ENCODE measurements at places on chromosomes 2 and 18.

DNA sequence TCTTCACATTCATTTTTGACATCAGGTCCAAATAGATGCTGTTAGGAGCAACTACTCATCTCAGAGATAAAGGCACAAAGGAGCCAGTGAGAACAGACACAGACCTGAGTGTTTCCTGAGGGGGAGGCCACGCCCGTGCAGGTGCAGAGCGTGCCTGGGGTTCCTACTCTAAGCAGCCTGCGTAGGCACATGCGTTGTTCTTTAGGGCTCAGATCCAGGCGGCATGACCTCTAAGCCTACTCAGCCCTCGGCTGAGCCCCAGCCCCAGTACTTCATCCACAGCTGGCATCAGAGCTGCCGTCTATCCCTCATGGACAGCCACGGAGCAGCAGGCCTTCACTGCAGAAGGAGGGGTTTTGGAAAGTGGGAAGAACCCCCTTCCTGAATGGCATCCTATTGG is 54.9 kb upstream of the PXDN start:
- DNase-seq, result no peak

GRCh38 chr2:9244985-9245544 is 38.5 kb downstream of the ASAP2 start:
- no peak for DNase-seq

- DNase-seq, result no peak
Measured at GRCh38 chr2:239260546-239261327, 140.1 kb downstream of the HDAC4 start.

- no peak for DNase-seq
Measured at GRCh38 chr2:12424219-12424618, 292.5 kb upstream of the TRIB2 start.

- DNase-seq, result no peak
Measured at GRCh38 chr2:239312081-239312511, 88.7 kb downstream of the HDAC4 start.

DNA sequence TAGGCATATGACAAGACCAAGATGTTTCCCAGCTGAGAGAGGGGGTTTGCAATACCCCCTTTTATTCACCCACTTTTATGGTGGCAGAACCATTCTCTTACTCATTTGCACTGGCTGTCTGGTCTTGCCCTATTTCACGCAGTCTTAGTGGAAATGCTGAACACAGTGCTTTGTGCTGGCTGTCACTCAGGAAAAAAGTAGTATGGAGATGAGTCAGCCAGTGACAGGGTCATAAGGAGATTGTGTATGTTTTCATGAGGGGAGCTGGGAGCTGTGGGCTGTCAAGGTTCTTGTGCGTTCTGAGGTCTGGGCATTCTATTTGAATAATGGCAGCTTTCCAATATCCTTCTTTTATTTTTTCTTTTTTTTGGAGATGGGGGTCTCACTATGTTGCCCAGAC is 10.9 kb upstream of the CNRIP1 start:
- DNase-seq, result no peak

- DNase-seq, result no peak
Measured at GRCh38 chr2:63544017-63544627, 44.2 kb downstream of the WDPCP start.

GRCh38 chr2:225137971-225138370 is 95.7 kb upstream of the DOCK10 start:
- no peak for DNase-seq

- DNase-seq, result no peak
Measured at GRCh38 chr18:1544016-1544415, 639.3 kb downstream of the ADCYAP1 start.

Measured in nephron progenitor cell (in vitro differentiated cells).